ENCODE measurements at places on chromosomes 5 and 9.

DNA sequence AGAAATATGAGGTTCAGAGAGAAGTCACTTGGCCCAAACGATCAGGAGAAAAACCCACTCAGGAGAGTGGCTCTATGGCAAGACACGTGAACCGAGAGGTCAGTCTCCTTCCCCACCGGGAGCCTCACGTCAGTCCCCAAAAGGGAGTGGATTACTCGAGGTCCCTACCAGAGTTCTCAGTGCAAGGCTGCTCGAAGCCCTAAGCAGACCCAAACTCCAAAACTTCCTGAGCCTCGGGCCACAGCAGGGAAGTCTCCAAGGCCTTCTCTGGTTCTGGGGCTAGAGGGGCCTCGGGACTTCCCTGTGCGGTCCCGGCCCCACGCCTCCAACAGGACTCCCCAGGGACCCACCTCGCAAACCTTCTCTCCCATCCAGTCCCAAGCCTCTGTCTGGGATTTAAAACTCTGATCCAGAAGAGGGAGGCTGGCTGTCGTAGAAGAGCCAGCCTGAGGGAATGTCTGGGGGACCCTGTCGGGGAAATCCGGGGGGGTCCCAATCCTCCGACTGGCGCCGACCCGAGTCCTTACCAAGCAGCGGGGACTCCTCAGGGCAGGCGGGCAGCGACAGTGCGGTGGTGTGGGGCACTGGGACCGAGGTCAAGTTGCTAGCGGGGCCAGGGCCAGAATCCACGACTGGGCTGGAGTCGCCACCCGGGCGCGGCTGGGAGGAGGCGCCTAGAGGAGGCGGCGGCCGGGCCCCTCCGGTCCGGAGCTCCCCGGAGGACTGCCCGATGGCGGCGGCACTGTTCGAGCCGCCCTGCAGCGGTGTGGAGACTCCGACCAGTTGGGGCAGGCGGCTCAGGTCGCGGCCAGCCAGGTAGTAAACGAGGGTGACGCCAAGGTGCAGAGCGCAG lies 679 bp downstream of the B4GALT1 start:
- no peak for DNase-seq

- DNase-seq = no peak
Measured at GRCh38 chr9:136370687-136371532, 2.6 kb downstream of the CARD9 start.

DNA sequence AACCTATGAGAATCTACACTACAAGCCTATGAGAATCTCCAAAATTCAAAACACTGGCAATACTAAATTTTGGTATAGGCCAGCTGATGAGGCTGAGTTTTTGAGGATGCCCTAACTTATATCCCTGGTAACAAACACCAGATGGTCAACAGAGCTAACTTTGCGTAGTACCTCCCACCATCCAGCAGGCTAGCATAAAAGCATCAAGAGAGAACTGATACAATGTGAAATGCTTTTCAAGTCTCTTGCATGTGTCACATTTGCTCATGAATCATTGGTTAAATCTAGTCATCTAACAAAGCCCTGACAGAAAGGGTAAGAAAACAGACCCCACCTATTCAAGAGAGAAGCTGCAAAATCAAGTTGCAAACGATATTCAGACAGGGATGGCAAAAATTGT lies 1609.7 kb upstream of the CDH9 start:
- peak; percentile 34 for DNase-seq

DNA sequence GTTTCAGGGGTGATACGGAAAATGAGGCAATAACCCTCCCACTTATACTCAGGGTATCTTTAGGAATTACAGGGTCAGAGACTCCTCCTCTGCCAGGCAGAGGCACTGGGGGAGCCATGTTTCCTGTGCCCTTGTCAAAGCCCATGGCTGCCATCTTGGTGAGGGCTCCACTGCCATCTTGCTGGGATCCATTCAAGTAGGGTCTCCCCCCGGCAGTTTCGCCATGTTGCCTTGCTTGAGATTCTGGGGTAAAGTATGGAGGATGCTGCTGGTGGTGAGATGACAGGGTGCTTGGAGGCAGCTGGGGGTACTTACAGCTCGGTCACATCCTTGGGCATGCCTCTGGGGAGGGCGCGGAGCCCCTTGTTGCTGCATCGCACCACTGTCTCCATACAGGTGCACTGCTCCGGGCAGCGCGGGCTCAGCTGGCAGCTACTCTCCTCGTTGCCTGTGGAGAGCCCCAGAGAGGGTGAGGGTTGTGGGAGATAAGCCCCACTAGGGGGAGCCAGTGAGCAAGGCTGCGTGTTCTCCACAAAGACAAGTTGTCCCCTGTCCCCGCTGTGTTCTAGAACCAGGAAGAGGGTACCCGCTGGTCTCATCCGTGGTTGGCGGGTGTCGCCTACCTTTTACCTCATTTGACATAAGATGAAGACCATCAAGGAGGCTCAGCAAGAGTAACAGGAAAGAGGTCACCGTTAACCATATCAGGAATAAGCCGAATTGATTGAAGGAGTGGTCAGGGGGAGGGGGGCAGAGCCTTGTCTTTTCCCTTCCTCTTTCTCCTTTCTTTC lies 169.0 kb upstream of the PANK3 start:
- DNase-seq = peak; percentile 73

GRCh38 chr9:95085861-95086563 lies 231.5 kb downstream of the FANCC start:
- no peak for DNase-seq

DNA sequence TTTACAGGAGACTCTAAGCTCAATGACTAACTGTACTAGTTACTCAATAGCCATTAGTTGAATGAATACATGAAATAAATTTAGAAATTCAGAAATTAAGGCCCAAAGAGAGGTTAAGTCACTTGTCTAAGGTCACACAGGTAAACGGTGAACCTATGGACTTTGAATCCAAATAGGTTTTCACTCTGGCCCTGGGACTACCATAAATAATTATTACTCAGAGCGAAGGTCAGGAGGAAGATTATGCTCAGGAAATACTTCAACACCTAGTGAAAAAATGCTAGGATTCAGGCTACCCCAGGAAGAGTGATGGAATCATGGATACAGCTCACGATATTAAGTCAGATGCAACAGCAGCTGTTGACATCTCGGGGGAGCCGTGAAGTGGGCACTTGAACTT lies 417.4 kb downstream of the GABRG2 start:
- DNase-seq = no peak

DNA sequence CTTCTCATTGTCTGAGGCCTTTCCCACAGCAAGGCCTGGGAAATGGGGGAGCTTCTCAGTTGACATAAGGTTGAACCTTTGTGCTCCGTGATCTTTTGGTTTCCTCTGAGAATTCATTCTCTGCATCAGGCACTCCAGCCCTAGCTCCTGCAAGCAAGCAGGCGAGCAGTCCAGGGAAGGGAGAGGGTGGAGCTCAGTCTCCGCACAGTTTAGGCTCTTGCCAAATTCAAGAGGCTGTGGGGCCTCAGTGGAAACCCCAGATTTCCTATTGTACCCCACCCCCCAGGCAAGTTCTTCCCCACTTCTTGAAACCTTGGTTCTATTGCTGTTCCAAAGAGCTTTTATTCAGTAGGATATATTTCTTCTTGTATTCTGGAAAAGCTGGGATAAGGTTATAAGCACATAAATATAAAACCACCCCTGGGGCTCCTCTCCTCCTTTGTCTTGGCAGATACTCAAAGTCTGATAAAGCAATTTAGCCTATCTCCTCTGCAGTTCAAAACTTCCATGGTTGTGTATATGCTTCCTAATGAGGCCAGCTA lies 147.2 kb downstream of the PDZD2 start:
- no peak for DNase-seq

DNA sequence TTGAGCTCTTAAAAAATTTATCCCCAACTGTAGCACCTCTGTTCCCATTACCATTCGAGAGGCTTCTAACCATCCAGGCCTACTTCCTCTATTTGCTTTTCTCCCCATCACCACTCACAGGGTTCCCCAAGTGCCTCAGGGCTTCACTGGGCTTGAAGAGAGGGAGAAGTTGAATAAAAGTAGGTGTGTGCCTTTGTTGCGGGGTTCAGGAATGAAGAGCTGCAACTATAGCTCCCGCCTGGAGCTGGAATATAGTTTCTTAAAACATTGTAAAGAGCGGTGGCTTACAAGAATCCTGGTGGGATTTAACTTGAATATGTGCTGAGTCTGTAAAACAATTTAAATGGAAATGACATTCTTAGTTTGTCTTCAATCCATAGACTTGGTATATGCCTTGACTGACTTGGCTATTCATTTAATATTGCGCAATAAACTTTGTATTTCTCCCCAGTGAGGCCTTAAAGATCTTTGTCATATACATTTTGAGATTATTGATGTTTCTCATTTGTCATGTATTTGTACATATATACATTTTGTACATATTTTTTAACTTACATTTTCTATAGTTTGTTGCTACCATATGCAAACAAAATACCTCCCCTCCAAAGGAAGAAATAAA lies 7.2 kb downstream of the ENTREP1 start:
- DNase-seq = no peak

GRCh38 chr9:31471010-31471409 lies 913.4 kb upstream of the ACO1 start:
- DNase-seq = no peak

DNA sequence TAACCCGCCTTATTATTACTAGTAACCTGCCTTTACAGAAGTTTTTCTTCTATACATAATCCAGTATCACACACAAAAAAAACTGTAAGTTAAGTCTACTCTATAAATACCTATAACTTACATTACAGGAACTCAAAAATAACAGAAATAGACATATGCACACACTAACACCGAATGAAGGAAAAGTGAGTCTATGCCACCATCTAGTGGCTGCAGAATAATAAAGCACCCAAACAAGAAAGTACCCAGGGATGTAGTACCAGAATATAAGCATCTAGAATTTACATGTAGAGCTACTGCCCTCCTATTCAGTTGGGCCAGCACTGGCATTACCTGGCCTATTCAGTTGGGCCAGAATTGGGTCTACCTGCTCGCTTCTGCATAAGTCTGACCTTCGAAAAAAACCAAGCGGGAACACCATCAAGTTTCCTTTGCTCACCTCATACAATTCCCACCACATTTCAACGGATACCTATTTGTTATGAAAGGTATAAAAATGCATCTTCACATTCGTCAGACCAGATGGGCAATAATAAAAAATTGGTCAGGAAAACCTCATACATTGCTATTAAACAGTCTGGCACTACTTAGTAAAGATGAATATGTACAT lies 4.0 kb upstream of the NIPSNAP3A start:
- peak; percentile 43 for DNase-seq

DNA sequence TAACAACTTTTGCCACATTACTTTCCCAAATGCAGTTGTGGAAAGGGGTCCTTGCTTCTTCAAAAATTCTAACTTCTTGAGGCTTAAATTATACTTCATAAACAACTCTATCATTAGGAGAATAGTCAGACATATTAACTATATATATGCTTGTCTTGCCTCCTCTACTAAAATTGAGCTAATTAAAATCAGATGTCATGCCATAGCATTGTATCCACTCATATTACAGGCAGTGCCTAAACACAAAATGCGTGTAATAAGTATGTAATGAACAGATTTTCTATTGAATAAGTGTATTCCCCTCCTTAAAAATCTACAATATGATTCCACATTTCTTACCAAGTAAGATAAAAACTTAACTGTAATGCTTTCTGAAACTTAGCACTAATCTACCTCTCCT lies 204.5 kb downstream of the PLK2 start:
- no peak for DNase-seq

- DNase-seq = no peak
Measured at GRCh38 chr9:4550777-4551484, 60.7 kb downstream of the SLC1A1 start.

GRCh38 chr5:177336112-177336511 lies 15.4 kb downstream of the LMAN2 start:
- DNase-seq = no peak

- DNase-seq = no peak
Measured at GRCh38 chr9:27073841-27074728, 34.9 kb upstream of the TEK start.

DNA sequence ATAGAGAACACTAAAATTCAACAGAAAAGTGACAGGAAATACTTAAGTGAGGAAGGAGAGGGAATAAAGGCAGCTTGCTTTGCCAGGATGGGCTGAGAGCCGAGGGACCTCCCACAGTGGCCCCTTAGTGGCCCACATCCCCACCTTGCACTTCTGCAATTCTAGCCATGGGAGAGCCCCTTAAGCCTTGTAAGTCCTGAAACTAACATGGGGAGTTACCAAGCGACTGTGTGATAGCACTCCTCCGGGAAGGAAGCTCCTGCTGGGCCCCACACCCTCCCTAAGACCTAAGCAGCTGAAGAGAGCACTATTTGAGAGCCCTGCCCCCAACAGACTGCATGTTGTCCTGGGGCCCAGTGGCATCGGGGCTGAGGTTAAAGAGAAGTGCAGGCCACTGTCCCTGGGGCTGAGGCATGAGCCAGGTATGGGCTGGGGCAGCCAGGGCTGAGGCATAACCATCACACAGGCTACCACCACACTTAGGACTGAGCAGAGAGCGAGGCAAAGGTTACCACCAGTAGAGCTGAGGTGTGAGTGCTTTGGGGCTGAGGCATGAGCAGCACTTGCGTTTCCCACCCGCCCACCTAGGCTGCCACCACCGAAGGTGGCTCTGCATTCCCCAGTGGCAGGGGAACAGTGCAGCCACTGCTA lies 301.8 kb upstream of the TRPC7 start:
- DNase-seq = no peak

DNA sequence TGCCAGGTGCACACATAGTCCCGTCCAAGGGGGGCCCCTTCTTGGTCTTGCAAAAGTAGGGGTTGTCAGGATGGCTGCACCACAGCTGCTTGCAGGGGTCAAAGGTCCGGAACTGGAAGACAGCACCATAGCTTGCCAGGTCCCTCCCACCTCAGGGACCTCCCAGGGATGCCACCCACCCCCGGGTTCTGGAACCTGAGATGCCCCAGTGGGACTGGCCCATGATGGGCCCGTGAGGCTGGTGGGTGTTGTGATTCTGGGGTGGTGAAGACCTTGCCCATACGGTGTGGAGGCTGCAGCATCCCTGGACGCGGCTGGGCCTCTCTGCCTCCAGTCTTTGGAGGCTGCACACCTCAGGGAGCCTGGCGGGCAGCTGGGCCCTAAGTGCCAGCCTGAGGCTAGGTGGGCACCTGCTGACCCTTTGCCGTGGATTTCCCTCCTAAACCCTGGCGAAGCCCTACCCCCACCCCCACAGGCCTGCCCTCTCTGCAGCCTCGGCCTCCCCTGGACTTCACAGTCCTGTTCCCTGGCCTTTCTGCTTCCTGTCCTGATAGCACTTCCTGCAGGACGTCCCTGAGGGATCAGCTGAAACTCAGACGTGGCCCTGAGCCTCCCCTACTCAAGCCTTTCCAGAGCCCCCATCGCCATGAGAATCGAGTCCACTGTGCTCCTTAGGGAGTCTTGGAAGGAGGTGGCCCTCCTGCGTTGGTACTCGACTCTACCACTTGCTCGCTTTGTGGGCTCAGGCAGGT lies 92.1 kb downstream of the ZNF354C start:
- DNase-seq = no peak

- no peak for DNase-seq
Measured at GRCh38 chr9:700365-701282, 140.9 kb upstream of the DMRT1 start.

GRCh38 chr5:206406-206805 lies 11.5 kb downstream of the CCDC127 start:
- DNase-seq = peak; percentile 4

DNA sequence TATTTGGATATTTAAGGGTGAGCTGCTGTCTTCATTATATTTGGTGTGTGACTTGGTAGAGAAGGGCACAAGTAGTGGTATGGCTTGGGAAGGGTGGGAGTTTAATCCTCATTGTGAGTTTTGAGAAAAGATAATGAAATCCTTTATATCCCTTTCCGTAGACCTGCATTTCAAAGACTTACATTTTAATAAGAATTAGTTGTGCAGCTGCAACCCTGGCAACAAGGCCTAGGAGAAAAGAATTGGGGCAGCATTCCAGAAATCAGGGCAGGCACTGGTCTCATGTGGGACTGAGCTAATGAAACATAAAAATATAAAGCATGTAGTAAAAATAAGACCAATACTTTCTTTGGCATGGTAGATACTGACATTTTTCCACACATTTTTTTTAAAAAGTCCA lies 60.5 kb downstream of the CDC42SE2 start:
- DNase-seq = no peak

All from T47D (cell line).